ENCODE measurements at places on chromosomes 4 and X.
A peak's percentile ranks its signal among the peaks of the same experiment; 100 is the strongest.

DNA sequence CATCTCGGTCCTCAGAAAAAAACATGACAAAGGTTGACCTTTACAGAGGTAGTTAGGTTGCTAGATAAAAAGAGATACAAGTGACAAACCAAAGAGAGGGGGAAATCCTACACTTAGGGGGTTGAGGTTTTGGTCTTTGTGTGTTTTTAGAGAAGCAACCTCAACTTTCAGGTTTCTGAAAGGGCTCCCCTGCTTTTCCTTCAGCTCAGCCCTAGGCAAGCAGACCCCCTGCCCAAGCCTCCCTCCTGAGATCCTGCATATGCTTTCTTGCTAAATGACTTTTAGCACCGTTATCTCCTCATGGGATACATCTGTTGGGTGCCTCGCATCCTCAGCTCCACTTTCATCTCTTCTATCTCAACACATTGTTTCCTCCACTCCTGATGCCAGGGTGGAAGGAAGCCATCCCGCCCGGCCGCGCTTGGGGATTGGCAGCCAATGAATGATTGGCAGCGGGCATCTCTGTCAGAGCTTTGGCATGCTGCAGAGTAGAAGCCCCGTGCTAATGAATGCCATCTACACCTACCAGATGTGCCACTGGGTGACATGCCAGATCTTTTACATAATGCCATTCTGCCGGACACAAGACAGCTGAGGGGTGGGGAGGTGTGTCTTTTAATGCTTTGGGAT, 15.0 kb upstream of the PRDM8 start:
- no peak for DNase-seq

DNA sequence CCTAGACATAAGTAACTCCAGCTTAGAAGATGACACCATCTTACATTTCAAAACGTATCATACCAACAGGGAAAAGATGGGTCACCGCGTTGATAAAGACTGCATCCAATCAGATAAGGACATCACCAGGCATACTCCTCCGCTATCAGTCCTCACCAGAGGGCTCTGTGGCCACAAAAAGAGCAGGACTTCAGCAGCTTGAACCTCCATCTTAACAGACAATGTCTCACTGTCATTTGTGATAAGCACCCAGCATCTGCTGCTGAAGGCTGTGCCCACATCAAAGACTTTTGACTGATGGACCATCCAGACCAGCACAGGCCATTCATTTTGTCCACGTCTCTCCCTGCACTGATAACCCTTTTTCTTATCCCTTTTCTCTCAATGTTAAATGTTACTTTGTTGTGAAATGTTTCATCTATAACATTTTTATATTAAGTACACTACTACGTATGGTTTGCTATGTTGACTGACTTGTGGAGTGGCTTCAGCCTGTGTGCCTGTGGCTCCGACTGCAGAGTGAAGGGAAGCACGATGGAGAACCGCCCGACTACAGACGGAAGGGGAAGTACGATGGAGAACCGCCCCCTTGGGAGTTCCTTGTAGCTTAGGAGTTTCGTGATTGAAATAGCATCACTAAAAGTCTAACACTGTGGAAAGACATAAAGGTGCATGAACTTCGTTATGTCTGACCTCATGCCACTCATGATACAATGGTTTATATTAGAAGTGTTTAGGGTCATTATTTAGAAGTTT, 595.4 kb upstream of the AGA start:
- DNase-seq: no peak

GRCh38 chr4:1210971-1211370, 38.0 kb downstream of the CTBP1 start:
- DNase-seq: no peak

DNA sequence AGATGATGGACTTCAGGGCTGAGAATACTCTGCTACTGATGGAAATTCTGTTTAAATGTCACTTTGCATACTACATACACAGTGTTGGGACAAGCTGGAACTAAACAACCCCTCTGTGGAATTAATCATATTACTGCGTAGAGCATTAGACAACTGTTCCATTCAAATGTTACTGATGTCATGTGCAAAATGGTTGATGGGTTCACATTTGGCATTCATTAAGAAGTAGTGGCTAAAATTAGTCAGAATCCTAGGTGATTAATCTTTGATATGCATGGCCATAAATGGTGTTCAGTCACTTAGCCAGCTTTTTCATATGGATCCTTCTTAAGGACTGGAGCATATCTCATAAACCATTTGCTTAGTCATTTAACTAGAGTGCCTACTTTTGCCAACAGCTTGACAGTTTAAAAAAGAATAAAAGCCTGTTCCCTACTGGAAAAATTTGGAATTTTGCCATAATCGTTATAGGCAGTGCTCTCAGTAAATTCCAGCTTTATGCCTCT, 105.2 kb downstream of the RNF150 start:
- DNase-seq: no peak

DNA sequence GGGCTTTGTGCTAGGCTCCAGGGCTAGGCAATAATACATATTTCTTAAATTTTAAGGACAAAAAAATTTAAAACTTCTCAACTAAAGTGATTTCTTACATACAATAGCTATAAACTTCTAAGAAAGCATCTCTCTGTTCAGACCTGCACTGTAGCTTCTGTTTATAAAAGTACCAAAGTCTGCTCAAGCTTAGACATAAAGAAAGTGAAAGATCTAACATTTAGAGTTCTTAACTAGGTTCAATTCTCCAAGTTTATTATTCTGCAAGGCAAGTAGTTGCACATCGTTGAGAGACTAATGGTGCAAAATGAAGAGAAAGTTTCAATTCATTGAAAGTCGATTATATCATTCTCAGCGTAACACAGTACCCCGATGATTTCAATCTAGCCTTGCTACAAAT, 857.4 kb upstream of the HTR2C start:
- no peak for DNase-seq

DNA sequence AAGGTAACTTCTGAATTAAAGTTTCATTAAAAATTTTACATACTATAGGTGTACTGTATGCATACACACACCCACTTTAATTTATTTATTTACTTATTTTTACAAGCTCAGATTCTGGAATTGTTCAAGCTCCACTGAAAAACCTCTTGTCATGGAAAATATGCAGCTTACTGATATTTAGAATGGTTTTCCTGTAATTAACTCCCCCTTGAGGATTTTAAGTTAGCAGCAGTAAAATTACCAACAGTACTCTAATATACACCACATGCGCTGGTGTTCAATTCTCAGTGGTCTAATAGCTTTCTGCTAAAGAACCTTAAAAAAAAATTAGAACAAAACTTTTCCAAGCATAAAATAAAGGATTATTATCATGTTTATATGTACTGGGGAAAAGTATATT, 12.0 kb downstream of the MAB21L2 start:
- DNase-seq: no peak

DNA sequence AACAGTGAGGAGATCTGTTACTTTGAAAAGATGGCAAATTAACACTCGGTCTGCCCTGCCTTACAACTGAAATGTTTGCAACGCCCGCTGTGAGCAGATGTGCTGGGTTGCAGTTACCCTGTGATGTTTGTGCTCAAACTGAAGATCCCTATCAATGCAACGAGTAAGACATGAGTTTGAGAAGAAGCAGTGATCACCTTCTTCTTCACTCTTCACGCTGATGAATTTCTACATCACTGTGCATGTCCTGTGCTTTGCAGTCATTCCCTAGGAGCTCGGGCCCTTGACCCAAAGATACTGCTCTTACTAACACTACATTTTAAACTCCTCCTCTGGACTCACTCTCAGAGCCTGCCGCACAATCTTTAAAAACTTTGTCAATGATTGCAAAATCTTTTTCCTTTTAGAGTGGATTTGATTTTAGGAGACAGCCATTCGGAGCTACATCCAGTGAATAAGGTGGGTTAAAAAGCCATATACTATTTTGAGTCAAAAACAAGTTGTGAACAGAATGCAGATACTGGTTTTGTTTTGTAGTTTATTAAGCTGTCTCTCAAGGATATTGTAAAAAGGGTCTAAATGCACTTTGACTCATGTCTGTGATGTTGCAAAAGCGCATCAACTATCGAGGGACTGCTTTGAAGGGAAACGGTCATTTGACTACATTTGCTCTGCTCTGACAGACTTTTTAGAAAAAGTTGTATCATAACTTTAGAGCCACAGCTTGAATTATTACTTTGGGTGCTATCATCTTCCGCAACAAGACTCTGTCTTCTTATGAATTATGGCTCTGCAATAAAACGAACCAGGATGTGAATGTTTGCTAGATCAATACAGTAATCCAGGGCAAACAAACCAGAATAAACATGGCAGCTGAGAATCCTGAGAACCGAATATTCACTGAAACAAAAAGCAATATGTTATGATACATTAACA, 5.7 kb upstream of the RHOH start:
- DNase-seq: peak; percentile 28

DNA sequence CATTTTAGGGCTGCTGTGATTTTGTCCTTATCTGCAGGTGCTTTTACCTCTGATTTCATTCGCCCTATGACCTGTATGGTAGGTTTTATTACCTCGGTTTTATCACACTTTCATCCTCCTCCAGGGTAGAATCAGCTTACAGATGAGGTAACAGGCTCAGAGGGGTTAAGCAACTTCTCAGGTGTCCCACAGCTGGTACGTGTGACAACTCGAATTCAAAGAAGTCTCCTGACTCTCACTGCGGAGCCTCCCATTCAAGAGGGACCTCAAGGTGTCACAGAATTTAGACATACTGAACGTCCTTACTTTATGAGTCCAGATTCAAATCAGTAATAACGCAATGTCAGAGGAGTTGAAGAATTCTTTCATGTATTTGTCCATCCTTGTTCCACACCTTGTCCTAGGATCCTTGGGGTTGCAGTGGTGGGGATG, 12.5 kb upstream of the KIAA0232 start:
- no peak for DNase-seq

- no peak for DNase-seq
These were observed 140.8 kb upstream of the ETNPPL start for GRCh38 chr4:108903464-108904221.

- DNase-seq: no peak
These were observed at the start of gene GYG2 for GRCh38 chrX:2828344-2828958. Gene GYG2, plus strand, starts transcription at chrX:2828930. Its CDS starts 1,259 bp downstream, at chrX:2830189.

DNA sequence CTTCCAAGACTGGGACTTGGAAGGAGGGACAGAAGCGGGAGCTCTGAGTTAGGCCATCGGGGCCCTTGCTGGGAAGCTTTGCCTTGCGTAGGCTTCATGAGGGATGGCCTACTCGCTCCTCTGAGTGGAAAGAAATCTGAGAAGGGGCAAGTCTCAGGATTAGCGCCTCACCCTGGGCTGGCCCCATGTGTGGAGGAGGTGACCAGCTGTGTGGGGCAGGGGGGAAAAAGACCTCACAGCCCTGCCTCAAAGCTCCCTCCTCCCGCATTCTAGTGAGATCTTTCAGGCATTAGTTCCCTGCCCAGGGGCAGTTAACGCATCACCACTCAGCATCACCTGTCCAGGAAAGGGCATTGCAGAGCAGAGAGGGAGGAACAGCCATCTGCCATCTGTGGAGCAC, 156.1 kb downstream of the ENPP6 start:
- no peak for DNase-seq

DNA sequence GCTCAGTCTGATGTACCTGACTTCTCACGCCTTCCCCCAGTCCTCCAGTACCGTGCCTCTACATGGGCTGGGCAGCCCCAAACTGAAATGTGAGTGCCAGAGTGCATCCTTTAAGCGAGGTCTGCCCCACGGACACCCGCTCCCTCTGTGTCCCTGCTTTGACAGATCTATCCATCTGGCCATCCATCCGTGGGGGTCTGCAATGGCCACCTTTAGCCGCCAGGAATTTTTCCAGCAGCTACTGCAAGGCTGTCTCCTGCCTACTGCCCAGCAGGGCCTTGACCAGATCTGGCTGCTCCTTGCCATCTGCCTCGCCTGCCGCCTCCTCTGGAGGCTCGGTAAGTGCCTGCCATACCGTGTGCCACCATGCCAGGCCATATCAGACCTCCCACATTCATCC, 827 bp downstream of the PORCN start:
- no peak for DNase-seq

GRCh38 chr4:151291485-151291884, 14.5 kb downstream of the PRSS48 start:
- DNase-seq: no peak

- DNase-seq: no peak
These were observed 137.4 kb downstream of the FRYL start for GRCh38 chr4:48642421-48643374.

GRCh38 chr4:154585369-154586018, 5.0 kb downstream of the FGA start:
- no peak for DNase-seq

- peak; percentile 66 for DNase-seq
These were observed 3.3 kb downstream of the CXCL1 start for GRCh38 chr4:73872316-73873108.

DNA sequence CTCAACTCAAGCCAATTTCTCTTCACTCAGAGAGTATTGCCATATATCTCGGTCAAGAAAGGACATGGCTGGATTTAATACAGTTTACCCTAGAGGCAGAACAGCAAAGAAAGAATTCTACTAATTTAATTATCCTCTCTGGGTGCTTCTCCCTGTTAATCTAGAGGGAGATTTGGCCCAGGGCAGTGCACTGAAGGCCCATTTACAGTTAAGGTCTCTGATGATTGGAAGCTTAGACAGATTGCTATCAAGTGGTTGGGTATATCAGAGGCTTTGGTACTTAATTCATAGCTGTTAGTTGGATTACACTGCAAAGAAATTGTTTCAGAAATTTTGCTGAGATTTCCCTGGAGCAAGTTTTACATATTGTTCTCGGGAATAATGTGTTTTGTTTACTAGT, 4.6 kb upstream of the CNKSR2 start:
- DNase-seq: no peak

- no peak for DNase-seq
These were observed 20.3 kb upstream of the PACRGL start for GRCh38 chr4:20679951-20680350.

GRCh38 chr4:151743128-151743854, 17.5 kb downstream of the GATB start:
- DNase-seq: no peak

DNA sequence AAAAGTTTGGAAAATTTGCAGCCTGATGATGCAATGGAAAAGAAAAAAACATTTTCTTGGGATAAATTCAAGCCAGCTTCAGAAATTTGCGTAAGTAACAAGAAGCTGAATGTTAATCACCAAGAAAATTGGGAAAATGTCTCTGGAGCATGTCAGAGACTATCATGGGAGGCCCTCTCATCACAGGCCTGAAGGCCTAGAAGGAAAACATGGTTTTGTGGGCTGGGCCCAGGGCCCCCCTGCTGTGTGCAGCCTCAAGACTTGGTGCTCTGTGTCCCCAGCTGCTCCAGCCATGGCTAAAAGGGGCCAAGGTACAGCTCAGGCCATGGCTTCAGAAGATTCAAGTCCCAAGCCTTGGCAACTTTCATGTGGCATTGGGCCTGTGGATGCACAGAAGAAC, 1049.8 kb upstream of the GRIA3 start:
- no peak for DNase-seq

DNA sequence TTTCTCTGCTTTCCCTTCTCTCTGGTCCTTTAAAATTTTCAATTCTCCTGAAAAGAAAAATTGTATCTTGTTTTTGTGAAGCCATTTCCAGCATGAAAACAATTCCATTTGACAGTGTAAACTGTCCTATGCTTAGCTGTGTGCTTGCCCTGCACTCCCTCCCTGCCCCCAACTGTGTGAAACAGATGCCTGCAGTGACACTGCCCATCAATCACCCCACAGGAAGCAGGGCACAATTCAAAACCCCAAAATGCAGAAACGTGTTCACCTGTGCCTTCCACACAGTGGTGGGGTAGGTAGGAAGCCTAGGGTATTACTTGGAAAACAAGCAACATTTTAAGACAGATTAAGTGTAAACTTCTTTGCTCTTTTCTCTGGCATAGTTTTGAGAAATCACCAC, 6.2 kb upstream of the FHDC1 start:
- DNase-seq: no peak
